H9 (cell line): ENCODE measurements at places on chromosomes 5 and 9.

- no peaks in the 10 kb centered on the region for H3K36me3 ChIP-seq
- no peak overlapping the region for H3K4me3 ChIP-seq
- H3K4me1 ChIP-seq: no peaks in the 10 kb centered on the region
- H3K27ac ChIP-seq: no peak overlapping the region
These were observed 19.0 kb downstream of the GLRX start for GRCh38 chr5:95803271-95804148.

- DNase-seq: no peak
- H3K27ac ChIP-seq: no peak overlapping the region
- peaks cover 2% of the 10 kb centered on the region; the same call in 1 of the 3 replicates for H3K36me3 ChIP-seq
These were observed 75.5 kb upstream of the PRRC1 start for GRCh38 chr5:127441799-127442484.

DNA sequence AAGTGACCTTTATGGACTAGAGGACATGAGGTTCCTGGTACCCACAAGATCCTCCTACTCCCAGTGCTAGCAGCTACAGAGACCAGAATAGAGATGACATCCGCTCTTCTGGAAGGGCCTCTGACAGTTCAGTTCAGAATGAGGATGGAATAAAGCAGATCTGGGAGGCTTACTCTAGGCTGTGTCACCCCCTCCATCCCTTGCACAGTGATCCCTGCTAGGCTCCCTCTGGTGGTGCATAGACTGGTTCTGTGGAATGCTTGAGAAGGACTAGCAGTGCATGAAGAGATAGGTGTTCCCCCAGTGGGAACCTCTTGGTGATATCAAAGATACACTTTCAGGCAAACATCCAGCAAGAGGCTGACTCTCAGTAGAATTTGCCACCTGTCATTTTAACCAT is 83.0 kb downstream of the NPR3 start:
- H3K4me1 ChIP-seq: no peaks in the 10 kb centered on the region
- H3K27me3 ChIP-seq: no peaks in the 10 kb centered on the region
- no peak overlapping the region for H3K4me3 ChIP-seq
- peak; percentile 33 for DNase-seq

DNA sequence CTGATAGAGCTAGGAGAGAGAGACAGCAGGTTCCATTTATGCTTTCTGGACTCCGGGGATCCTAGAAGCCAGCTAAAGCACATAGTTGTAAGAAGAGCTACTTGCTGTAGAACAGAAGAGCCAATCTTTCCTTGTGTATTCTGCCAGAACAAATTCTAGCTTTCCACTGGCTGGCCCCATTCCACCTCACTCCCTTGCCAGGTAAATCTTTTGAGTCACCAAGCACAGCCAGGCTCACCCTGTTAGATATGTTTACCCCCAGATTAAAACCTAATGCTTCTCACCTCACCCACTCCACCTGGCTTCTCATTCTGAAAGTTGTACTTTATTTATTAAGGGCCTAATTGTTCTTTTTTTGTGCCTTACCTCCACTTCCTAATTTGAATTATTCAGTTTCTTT is 48.9 kb upstream of the CHD1 start:
- H3K4me1 ChIP-seq: no peaks in the 10 kb centered on the region
- H3K27ac ChIP-seq: no peak overlapping the region
- DNase-seq: no peak

- H3K4me1 ChIP-seq: no peaks in the 10 kb centered on the region
- DNase-seq: no peak
- no peak overlapping the region for H3K27ac ChIP-seq
- H3K36me3 ChIP-seq: no peaks in the 10 kb centered on the region
These were observed 215.0 kb downstream of the SEMA6A start for GRCh38 chr5:116359592-116359991.

DNA sequence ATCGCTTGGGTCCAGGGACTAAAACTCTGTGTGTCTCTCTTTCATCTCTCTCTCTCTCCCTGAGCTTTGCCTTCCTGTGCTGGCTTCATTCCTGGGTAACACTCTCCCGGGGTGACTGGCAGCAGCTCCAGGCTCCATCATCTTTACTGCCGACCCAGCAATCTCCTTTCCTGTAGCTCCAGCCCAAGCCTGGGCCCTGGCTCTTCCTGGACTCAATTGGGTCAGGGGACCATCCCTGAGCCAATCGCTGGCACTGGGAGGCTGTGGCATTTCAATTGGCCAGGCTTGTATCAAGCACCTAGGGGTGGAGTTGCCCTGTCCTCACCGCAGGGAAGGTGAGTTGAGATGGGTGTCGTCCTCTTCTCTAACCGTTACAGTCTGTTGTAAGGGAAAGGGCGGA is 31.9 kb downstream of the FAM240B start:
- H3K27ac ChIP-seq: no peak overlapping the region
- peaks cover 24% of the 10 kb centered on the region for H3K4me1 ChIP-seq
- no peaks in the 10 kb centered on the region for H3K27me3 ChIP-seq
- no peak overlapping the region for H3K4me3 ChIP-seq
- H3K36me3 ChIP-seq: no peaks in the 10 kb centered on the region

DNA sequence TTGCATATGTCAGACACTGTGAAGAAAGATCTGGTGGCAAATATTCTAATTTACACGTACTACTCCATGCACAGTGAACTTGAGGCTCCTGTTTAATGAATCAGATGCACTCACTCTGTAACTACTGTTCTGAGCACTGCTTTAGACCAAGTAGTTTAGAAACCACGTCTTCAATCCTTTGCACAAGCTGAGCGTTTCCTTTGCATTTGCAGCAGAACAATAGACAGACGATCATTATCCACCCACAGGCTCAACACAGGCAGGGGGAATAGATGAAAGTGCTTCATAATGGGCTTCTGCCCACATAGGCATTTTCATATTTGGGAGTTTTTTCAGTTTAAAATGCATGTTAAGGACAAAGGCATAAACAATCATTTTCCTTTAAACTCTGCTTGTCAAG is 423.3 kb upstream of the ADAMTS16 start:
- H3K36me3 ChIP-seq: no peaks in the 10 kb centered on the region
- no peak for DNase-seq
- H3K4me1 ChIP-seq: no peaks in the 10 kb centered on the region
- H3K4me3 ChIP-seq: no peak overlapping the region

DNA sequence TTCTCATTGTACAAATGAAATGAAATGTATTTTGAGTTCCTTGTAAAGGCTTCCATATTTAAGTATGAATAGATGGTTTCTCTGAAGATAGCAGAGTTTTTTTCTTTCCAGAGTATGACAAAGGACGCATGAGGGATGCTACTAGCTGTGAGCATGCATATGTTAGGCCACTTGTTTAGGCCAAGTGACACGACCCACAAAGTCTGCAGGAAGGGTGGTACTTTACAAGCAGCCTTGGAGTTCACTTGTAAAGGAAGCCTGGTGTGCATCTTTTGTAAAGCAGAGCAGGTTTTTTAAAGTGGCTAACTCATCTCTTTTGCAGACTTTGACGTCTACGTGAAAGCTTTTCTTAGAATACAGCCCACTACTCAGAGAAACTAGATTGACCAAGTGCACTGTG is 300.4 kb upstream of the RFX3 start:
- H3K4me1 ChIP-seq: no peaks in the 10 kb centered on the region; the same call in 1 of the 2 replicates
- DNase-seq: no peak
- no peaks in the 10 kb centered on the region for H3K36me3 ChIP-seq
- H3K4me3 ChIP-seq: no peak overlapping the region

GRCh38 chr9:121640076-121640475 is 11.4 kb upstream of the DAB2IP start:
- DNase-seq: peak; percentile 69
- no peak overlapping the region for H3K4me3 ChIP-seq
- H3K4me1 ChIP-seq: no peaks in the 10 kb centered on the region
- H3K27ac ChIP-seq: no peak overlapping the region
- H3K36me3 ChIP-seq: no peaks in the 10 kb centered on the region; the same call in 2 of the 3 replicates
- H3K27me3 ChIP-seq: no peaks in the 10 kb centered on the region

DNA sequence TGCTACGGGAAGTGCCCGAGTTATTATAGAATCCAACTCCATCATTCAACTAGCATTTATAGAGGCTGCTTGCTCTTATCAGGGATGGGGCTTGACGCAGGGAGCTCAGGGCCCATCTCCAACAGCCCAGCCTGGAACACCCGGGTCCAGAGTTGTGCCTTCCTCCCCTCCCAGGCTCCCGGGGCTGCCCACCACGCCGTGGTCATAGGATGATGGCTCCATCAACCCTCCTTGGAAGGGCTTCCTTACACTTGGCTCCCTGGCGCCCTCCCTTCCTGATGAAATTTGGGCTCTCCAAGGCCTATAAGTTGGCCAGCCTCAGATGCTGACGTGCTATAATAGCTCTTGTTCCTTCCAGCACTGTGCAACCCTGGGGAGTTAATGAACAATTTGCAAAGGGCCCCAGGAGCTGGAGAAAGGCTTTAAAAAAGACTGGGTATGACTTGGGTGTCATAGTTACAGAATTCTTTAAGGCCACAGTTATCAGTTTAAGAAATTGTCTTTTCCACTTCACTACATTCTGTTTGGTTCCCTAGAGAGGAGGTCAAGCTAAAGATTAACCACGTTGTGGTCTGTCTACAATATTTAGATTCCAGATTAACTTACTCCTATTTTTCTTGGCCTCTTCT is 42.5 kb upstream of the GADD45G start:
- DNase-seq: no peak
- H3K4me1 ChIP-seq: no peaks in the 10 kb centered on the region
- H3K27me3 ChIP-seq: no peaks in the 10 kb centered on the region
- H3K36me3 ChIP-seq: no peaks in the 10 kb centered on the region; the same call in 2 of the 3 replicates

DNA sequence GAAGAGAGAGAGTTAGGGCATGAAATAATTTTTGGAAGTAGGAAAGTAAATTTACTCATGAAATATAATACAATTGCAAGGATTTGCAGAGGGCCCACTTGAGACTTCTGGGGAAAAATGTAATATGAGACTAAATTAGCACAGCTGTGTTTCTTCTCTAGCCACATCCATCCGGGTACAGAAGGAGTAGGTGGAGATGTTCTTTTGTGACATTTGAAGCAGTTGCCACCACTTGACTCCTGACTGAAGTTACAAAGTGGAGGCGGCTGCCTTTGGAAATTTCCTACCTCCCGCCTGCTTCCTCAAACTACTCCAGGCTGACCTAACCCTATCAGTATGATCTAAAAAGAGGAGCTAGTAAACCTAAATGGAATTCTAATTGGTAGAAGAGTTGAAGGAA is 58.1 kb upstream of the SHISAL2B start:
- no peaks in the 10 kb centered on the region for H3K36me3 ChIP-seq
- no peak overlapping the region for H3K4me3 ChIP-seq
- H3K27me3 ChIP-seq: no peaks in the 10 kb centered on the region
- DNase-seq: no peak

DNA sequence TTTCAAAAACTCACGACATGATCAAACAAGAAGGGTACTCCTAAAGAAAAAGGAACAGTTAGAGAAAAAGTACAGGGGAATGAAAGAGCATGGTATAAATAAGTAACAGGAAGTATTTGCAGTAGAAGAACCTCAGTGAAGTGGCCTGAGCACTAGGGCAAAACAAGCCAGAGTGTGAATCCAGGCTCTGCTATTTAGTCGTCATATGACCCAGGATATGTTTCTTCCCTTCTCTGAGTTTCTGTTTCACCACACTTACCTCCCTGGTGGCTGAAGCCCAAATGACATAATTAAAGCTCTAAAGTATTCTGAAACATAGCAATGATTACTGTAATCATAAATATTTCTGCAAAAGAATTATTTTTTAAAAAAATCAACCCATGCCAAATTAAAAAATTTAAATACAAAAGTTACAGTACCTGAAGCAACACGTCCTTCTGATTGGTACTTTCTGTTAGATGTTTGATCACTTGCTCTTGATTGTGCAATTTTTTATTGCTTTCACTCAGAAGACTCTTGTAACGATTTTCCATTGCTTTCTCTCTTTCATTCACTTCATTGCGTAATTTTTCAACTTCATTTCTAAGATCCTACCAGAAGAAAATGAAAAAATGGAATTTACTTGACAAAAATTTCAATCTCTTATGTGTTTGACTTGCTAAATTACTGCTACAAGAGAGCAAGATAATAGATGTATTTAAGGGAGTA is 88.9 kb downstream of the CDK5RAP2 start:
- peaks cover 5% of the 10 kb centered on the region; the same call in 1 of the 2 replicates for H3K4me1 ChIP-seq
- no peaks in the 10 kb centered on the region for H3K27me3 ChIP-seq
- H3K4me3 ChIP-seq: no peak overlapping the region
- H3K27ac ChIP-seq: no peak overlapping the region

DNA sequence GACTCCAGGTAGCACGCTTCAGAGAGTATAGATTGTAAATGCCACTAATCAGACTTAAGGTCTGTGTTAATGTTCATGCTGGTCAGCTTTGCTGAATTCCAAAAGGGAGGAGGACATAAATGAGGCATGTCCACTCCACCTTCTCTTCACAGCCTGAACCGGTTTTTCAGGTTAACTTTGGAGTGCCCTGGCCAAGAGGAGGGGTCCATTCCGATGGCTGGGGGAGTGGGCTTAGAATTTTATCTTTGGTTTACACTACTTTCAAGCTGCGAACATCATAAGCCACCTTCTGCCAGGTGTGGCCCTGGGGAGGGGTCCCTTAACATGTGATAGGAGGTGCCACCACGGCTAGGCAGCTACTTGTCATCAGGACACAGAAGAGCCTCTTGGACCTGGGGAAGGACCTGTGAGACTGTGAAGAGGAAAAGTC is 24.2 kb downstream of the ABO start:
- no peaks in the 10 kb centered on the region for H3K4me1 ChIP-seq
- no peaks in the 10 kb centered on the region; the same call in 2 of the 3 replicates for H3K36me3 ChIP-seq
- no peak overlapping the region for H3K4me3 ChIP-seq
- peak; percentile 15 for DNase-seq

GRCh38 chr5:168066536-168067208 is 224.8 kb upstream of the WWC1 start:
- no peaks in the 10 kb centered on the region for H3K36me3 ChIP-seq
- no peak overlapping the region for H3K27ac ChIP-seq
- no peak for DNase-seq
- H3K4me1 ChIP-seq: no peaks in the 10 kb centered on the region
- no peak overlapping the region for H3K4me3 ChIP-seq

DNA sequence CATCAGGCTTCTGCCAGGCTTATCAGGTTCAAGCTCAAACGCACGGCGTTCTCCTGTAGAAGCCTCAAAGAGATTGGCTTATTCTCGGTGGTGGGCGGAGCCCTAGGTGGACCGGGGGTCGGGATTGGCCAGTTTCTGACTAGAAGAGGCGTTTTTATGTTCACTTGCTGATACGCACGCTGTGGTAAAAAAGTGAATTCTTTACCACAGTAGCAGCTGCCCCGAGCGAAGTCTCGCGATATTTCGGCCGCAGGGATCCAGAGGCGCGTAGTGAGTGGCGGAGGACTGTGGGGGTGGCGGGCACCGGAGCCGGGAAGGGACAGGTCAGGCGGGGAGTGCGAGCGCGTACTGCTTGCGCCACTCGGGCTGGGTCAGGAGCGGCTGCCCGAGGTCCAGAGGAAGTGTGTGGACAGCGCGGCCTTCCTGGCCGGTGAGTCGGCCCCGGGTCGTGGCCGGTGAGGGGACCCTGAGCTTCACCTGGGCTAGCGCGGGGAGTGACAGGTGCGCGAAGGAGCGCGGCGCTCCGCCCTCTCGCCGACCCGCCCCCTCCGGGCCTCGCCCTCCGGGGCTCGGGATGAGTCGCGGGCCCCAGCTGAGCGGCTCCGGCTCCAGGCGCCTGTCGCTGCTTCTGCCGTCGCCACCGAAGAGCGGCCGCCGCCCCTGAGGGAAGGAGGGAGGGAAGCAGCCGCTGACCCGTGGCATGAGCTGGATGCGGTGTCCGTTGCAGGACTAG is at the start of gene DMXL1:
TSS of gene DMXL1 (plus strand) at position 260 of the 733 bp plus-strand sequence. CDS start 483 bp downstream, outside the sequence.
- H3K27me3 ChIP-seq: no peaks in the 10 kb centered on the region
- H3K4me3 ChIP-seq: peak within 1 kb of the TSS; percentile 91
- no peaks in the 10 kb centered on the region for H3K36me3 ChIP-seq
- peak; percentile 99 for DNase-seq
- H3K4me1 ChIP-seq: peaks cover 2% of the 10 kb centered on the region; the same call in 1 of the 2 replicates
- peak within 1 kb of the TSS; percentile 93 for H3K27ac ChIP-seq

- no peaks in the 10 kb centered on the region for H3K36me3 ChIP-seq
- no peak overlapping the region for H3K27ac ChIP-seq
- no peak for DNase-seq
These were observed 2.9 kb downstream of the SLC45A2 start for GRCh38 chr5:33981408-33982162.
